ENCODE measurements at places on chromosomes 1 and 21. TPM values are rescaled to one million over a fixed set of nuclear protein-coding genes. Genes with fewer than 3 reads are reported as not detected.

DNA sequence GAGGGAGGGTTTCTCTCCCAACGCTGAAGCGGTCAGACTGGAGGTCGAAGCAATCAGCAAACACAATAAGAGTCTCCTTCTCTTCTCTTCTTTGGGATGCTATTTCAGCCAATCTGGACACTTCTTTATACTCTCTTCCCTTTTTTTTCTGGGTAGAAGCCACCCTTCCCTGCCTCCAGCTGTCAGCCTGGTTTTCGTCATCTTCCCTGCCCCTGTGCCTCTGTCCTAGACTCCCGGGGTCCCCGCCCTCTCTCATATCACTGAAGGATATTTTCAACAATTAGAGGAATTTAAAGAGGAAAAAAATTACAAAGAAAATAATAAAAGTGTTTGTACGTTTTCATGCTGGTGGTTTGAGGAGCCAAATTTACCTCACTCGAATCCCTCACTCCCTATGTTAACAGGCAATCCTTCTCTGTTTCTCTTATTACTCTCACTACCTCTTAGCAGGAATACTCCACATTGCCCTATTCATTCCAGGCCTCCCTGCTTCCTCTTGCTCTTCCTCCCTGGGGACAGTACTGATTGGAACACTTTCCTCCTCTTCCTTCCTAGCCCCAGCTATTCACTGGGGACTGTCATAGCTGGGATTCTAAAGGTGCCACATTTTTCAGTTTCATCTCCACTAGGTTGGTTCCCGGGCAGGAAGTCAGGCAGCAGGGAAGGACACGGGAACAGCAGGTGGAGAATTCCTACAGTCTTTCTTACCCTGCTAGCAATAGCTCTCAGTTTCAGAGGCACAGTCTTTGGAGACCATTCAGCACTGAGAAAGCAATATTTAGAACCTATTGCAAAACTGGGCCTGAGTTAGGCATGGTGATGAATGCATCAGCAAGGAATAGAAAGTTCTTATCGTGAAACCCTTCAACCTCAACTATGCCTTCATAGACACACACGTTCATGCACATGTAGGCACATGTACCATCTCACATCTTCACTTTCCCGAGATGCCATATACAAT is 288.0 kb downstream of the PBX1 start:
- DNase-seq, result no peak

GRCh38 chr1:158333405-158334155 is 2.2 kb upstream of the CD1B start:
- DNase-seq, result no peak

- DNase-seq, result no peak
Observed at GRCh38 chr1:66348776-66349175, 185.2 kb upstream of the SGIP1 start.

- no peak for DNase-seq
Observed at GRCh38 chr1:84379917-84380180, 18.4 kb upstream of the DNASE2B start.

DNA sequence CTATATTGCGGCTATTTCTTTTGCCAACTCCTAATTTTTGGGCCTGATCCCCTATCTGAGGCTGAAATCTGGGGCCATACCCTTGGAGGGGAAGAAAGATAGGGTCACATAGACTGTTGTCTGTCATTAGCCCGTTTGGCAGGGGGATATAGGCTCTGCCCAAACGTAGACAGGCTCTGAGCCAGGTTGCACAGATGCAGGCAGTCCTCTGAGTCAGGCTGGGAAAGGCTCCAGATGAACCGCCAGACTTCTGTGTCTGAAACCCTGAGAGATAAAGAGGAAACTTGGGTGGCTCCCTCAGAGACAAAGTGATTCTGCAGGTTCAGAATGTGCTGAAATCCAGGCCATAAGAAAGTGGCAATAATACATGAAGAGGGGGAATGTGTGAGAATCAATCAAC is 4.0 kb upstream of the CAP1 start:
- DNase-seq, result peak; percentile 37

DNA sequence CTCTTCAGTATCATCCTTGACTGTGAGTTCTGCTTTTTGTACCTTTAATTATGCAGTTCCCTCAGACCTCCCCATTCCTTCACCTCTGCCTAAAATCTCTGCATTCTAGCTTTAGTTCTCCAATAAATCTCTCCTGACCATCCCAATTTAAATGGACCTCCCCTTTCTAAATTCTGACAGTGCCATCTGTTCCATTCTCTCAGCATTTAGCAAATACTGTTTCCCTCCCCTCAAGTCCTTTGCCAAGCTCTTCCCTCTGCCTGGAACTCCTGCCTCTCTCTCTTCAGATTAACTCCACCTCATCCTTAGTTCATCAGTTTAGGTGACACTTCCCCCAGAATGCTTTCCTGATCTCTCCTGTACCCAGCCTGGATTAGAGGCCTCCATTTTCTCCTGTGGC is 54.0 kb upstream of the JUN start:
- DNase-seq, result no peak

DNA sequence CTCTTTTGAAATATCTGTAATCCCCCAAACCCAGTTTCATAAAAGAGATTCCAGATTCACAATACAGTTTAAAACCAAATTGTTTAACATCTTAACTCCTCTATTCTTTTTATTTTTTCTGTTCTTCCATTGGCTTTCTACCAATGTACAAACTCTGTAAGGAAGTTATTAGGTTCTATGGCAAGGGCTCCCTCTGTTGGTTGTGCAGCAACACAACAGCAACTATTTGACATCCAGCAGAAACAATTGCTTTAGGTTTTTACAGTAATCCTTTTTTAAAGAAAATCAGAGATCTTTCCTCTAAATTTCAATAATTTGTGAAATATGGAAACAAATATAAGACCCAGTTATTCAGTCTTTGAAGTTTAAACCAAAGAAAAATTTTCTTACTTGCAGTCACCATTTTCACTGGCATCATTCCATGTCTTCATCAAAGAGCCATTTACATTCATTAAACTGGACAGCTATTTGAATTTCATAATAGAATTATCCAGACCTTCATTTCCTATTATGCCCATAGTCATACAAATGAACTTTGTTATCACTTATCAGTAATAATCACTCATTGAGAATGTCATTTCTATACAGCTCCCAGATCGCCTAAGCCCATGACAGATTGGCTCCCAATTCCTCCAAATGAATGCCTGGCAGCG is 46.5 kb upstream of the RNF11 start:
- peak; percentile 66 for DNase-seq

DNA sequence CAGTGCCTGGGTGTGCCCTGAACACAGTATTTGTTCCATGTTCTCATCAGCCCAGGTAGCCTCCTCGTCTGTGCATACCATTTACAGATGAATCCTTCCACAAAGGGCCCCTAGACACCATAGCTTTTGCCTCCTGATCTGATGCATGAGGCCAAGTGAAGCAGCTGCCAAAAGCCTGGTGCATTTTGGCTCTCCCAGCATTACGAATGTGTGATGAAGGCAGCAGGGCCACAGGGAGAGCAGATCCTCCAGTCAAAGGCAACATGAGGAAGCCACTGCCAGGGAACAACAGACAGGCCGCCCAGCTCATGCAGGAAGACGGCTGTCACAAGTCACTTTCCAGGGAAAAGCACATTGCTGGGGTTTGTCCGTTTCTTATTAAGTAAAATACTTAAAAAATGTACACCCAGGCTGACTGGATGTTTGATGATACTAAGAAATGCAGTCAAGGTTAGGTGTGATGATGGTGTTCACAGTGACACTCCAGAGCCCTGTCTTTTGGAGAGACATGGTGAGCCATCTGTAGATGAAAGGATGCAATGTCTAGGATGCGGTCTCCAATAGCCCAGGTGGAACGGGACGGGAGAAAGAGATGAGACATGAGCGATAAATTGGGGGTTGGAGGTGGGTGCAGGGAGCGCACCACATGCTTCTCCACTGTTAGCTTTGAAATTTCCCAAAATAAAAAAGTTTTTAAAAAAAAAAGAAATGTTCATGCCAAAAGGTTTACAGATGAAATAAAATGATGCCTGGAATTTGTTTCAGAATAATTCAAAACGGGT is 48.7 kb downstream of the NPHP4 start:
- no peak for DNase-seq

- DNase-seq, result peak; percentile 71
Observed at GRCh38 chr1:6727535-6727934, 25.9 kb upstream of the DNAJC11 start.

GRCh38 chr1:206850401-206850800 is 15.0 kb upstream of the IL20 start:
- DNase-seq, result no peak

- no peak for DNase-seq
Observed at GRCh38 chr1:17671314-17671705, 83.8 kb upstream of the ACTL8 start.

GRCh38 chr21:26732432-26733221 is 112.6 kb downstream of the ADAMTS1 start:
- DNase-seq, result peak; percentile 38

DNA sequence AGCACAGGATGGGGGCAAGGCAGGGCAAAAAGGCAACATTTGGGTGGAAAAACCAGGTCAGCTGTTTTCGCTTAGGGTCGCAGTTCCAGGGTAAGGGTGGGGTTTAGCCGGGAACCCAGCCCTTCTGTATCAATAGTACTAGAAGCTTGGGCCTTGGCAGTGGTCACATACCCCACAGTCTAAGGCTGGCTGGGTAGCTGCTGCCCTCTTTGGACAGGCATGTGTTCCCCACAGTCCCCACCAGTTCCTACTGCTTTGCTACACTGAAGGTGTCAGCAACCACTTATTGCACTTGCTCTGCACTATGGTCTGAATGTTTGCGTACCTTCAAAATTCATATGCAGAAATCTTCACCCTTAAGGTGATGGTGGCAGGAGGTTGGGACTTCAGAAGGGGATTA is 349.8 kb downstream of the LTN1 start:
- no peak for DNase-seq

GRCh38 chr1:117696561-117696960 is 90.7 kb downstream of the TENT5C start:
- no peak for DNase-seq

GRCh38 chr21:44889625-44890337 is 16.3 kb upstream of the PTTG1IP start:
- DNase-seq, result no peak

DNA sequence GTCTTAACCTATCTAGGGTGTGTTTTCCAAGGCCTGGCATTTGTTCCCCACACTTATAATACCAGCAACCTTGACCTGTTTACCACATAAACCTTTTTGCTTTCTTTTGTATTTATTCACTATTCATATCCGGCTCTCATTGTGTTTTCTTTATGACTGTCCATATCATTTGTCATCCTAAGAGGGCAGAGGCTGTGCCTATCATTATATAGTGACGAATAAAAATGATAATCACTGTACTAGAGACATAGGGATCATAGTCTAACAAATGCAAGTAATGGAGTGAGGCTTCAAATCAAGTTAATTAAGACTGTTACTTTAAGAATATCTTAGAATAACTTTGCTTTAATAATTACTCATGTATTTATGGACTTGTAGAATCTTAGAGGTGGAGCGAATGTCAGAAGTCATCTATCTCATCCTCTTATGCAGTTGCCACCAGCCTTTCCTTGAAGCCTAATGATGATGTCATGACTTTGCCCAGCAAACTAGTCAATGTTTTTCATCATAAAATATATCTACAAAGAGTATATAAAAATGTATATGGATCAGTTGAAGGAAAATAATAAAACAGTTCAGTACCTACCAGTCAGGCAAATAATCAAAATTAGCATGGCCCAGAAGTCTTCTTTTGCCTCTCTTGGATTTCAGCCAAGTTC is 4.7 kb upstream of the ETV3 start:
- no peak for DNase-seq

GRCh38 chr1:107196973-107197562 is 56.2 kb downstream of the NTNG1 start:
- no peak for DNase-seq

- DNase-seq, result no peak
Observed at GRCh38 chr21:44337449-44337848, 1.7 kb downstream of the CFAP410 start.

- no peak for DNase-seq
Observed at GRCh38 chr1:193326296-193326695, 139.9 kb upstream of the B3GALT2 start.

DNA sequence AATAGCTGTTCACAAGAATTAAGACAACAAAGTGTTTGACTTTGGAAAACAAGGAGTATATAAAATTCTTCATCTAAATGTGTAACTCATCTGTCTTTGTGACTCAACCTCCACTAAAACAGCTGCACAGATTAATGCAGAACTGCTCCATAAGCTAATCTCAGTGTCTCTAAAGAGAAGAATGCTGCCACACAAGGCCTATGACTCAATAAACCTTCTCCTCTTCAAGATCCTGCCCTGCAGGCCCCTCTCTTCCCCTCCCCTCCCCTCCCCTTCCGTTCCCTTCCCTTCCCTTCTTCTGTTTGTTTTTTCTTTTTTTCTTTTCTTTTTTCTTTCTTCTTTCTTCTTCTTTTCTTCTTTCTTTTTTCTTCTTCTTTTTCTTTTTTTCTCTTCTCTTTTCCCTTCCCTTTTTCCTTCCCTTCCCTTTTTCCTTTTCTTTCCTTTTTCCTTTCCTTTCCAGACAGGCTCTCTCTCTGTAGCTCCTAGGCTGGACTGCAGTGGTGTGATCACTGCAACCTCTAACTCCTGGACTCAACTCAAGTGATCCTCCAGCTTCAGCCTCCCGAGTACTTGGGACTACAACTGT is 1052.8 kb downstream of the BRINP3 start:
- DNase-seq, result no peak

- DNase-seq, result no peak
Observed at GRCh38 chr1:180630408-180631193, 1.2 kb upstream of the XPR1 start.

DNA sequence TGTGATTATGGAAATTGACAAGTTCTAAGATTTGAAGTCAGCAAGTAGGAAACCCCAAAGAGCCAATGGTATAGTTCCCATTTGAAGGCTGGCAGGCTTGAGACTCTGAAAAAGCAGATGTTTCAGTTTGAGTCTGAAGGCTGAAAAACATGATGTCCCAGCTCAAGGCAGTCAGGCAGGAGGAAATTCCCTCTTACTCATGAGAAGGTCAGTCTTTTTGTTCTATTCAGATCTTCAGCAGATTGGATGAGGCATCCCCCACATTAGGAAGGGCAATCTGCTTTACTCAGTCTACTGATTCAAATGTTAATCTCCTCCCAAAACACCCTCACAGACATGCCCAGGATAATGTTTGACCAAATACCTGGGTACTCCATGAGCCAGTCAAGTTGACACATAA is 372.5 kb upstream of the ST6GALNAC5 start:
- peak; percentile 51 for DNase-seq

FLG2 gene
- not detected for total RNA-seq

IFNLR1 gene
- not detected for total RNA-seq

PSMA5 gene
- total RNA-seq, result 125 TPM

MSH4 gene
- total RNA-seq, result 0.09 TPM

IQCC gene
- total RNA-seq, result 2.2 TPM

SYT14 gene
- 0.18 TPM for total RNA-seq

ICOSLG gene
- 3.4 TPM for total RNA-seq

SPRR3 gene
- not detected for total RNA-seq

MRAP gene
- total RNA-seq, result not detected

All from endothelial cell of umbilical vein (primary cell).